ENCODE measurements at places on chromosomes 7 and 10.

GRCh38 chr10:123945325-123945920 is 53.8 kb upstream of the CPXM2 start:
- DNase-seq, result no peak

DNA sequence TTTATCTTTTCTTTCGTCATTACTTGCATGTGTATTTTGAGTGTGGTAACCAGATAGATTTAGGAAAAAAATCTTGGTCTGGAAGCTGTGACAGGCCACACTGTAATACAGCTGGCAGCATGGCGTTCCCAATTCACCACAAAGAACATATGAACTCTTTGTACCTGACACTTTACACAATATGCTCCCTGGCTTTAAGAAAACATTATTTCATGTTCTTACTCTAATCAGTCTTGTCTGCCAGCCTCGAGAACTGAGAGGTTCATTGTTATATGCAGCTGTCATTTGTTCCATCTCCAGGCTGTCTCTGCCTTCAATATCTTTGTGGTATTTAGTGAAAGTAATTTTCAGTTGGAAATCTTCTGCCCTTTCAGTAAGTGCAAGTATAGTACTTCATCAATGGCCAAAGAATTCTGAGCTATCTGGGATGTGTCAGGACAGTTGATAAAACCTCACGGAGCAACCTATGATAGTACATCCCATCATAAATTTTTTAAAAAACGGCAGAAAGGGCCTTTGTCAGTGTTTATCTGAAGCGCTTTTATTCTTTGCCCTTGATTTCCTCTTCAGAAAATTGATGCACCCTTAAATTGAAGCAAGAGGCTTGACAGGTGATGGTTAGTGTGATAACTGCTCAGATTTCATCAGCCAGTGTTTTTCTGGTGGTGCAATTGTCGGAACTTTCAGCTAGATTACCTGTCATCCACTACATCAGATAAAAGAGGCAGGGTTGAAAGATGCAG is 146.3 kb upstream of the SP8 start:
- no peak for DNase-seq

GRCh38 chr10:31171402-31172083 is 139.9 kb upstream of the ZNF438 start:
- no peak for DNase-seq

DNA sequence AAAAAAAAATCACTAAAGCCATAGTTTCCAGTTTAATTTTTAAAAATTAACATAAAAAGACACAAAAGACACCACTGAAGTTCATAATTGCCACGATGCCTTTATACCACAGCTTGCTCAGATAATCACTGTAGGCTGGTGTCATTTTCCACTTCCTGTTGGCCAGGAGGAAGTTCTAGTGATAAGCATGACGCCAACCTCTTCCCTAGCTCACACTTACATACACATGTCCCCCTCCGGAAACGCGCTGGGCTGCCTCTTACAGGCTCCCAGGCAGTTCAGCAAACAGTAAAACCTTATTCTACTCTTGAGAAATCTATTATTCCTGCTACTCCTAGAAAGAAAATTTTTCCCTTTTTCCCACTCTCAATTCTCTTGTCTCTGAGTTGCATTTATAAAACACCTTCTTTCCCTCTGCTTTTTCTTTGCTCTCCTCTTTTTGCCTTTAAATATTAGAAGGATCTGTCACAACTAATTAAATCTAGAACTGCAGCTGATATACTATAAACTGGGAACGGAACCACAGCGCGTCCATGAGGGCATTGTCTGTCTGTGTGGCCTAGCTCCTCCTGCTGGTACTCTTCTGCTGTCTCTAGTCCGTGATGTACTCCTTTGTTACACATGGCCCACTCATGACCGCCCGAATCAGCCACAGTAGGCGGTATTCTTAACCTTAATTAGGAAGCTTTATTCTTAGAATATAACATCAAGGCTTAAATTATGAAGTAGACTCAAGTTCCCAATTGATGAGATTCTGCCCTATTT is 664.9 kb downstream of the CNTNAP2 start:
- no peak for DNase-seq

- DNase-seq, result no peak
These were observed 1690.6 kb upstream of the LRRTM3 start for GRCh38 chr10:65235266-65235665.

GRCh38 chr7:27220440-27220955 is 20.6 kb upstream of the HOXA13 start:
- no peak for DNase-seq

- DNase-seq, result no peak
These were observed 92.5 kb downstream of the KLF6 start for GRCh38 chr10:3692387-3692999.

GRCh38 chr10:74681917-74682627 is 144.3 kb upstream of the KAT6B start:
- DNase-seq, result no peak

- DNase-seq, result no peak
These were observed 30.7 kb downstream of the ST8SIA6 start for GRCh38 chr10:17423632-17424186.

- DNase-seq, result no peak
These were observed 44.2 kb upstream of the TES start for GRCh38 chr7:116166156-116166555.

- no peak for DNase-seq
These were observed 43.8 kb upstream of the INPP5A start for GRCh38 chr10:132493756-132494290.

DNA sequence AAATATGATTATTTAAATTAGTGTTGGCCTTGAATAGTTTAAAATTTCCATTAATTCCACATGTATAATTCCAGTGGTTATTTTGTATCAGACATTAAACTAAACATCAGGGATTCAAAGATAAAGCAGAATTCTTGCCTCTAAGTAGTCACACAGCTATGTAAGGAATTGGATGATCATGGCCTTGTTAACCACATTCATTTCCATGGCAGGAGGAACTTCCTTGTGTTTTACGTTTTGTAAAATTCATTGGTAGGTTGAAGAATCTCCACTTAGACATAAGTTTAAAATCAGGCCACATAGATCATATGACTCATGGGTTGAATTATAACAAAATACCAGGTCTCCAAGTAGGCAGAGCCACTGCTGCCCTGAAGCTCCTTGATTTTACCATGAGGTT is 289.7 kb downstream of the PLXDC2 start:
- DNase-seq, result no peak

- no peak for DNase-seq
These were observed 1.4 kb upstream of the TSPAN15 start for GRCh38 chr10:69449841-69450240.

Measured in activated gamma-delta T cell (primary cell).